IPS DF 19.7 (cell line): ENCODE measurements at places on chromosomes 2 and 18.

- no peak for DNase-seq
These were observed 294.3 kb downstream of the KCNJ3 start for GRCh38 chr2:154992826-154993225.

GRCh38 chr18:49368876-49369440 is 91.5 kb downstream of the DYM start:
- DNase-seq: no peak

DNA sequence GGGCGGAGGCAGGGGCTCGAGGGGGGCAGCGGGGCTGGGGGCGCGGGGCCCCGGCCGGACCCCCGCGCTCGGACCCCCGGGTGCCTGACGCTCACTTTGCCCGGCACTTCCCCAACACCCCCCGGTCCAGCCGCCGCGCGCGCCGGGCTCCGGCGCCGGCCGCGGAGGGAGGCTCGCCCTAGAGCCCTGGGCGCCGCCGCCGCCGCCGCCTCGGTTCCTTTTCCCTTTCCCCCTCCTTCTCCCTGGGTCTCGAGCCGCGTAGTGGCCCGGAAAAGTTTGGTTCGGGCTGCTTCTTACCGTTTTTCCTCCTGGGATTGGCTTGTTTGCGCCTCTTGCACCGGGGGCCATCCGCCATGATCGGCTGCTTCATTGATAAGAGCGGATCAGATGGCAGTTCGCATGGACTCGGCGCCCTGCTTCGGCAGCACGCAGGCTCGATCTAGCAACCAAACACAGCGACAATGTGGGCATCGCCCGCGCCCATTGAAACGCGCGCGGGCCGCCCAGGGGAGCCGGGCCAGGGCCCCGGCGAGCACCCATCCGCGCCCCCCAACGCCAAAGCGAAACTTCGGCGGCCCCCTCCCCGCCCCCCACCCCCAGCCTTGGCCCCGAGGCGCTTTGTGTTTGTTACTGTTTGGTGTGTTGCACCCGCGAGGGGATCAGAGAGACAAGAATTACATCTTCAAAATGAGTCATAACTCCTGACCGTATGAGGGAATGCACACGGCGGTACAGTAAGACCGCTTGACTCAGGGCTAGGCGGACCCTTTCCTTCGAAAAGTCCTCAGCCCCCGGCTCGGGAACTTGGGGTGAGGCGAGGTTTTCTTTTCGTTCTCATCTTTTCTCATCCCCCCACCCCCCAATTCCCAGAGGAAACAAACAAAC is 2.7 kb downstream of the ZEB2 start:
- DNase-seq: no peak

DNA sequence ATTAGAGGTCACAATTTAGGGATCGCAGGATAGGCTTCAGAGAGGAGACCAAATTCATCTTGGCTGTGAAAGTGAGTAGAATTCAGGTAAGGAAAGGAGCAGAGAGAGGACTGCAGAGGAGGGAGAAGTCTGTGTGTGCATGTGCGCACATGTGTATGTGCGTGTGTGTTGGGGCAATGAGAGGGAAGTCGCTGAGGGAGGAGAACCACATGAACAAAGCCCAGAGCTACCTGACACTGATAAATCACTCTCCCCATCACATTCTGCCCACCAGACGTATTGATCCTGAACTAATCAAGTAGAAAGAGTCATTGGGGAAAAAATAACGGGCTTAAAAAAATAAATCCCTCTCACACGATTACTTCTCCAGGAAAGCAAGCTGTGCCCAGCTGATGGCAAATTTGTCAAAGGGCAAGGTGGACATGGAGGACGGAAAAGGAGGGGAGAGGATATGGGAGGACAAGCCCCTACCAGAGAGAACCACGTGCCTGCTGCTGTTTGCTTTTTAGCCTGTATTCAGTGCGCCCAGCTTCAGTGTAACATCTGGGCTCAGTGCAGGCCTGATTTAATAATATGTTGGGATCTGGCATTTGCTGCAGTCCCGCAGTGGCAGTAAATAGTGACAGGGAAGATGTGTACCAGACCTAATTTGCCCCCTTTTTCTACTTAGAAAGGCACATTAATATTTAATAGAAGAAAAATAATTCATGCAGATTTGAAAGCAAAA is 307.5 kb downstream of the C1D start:
- no peak for DNase-seq

DNA sequence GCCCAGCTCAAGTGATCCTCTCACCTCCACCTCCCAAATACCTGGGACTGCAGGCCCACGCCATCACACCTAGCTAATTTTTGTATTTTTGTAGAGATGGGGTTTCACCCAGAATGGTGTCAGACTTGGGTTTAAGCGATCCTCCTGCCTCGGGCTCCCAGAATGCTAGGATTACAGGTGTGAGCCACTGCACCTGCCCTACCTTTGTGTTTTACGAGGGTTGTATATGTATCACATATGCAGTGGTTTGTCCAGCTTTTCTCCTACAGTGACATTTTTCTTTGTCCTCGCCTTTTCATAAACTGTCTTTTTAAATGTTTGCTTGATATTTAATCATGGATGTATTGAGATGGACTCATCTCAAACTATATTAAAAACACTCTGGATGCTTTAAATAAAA is 38.5 kb downstream of the AGAP1 start:
- DNase-seq: no peak

- DNase-seq: no peak
These were observed 145.9 kb upstream of the REV1 start for GRCh38 chr2:99635710-99636109.

DNA sequence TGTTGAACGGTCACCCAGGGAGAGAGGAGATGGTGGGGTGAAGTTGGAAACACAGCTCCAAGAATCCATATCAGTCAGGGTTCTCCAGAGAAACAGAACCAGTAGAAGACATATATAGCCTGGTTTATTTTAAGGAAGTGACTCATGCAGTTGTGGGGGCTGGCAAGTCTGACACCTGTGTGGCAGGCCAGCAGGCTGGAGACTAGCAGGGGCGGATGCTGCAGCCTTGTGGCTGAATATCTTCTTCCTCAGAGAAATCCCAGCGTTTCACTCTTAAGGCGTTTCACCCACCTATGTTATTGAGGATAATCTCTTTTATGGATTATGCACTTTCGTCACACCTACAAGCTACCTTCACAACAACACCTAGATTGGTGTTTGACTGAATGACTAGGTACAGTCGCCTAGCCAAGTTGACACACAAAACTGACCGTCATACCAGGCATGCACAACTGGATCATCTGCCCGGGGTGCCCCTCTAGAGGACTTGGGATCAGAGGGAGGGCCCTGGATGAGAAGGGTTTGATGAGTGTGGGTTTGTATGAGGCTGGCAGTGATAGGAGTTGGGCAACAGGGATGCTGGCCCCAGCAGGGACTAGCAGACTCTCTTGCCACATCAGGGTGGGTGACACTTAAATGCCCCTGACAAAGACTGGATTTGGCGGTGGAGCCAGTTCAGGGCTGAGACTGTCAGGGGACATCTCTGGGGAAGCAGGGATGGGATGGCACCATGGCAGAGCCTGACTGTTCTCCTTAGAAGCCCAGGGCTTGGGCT is 23.4 kb downstream of the MROH2A start:
- DNase-seq: no peak

DNA sequence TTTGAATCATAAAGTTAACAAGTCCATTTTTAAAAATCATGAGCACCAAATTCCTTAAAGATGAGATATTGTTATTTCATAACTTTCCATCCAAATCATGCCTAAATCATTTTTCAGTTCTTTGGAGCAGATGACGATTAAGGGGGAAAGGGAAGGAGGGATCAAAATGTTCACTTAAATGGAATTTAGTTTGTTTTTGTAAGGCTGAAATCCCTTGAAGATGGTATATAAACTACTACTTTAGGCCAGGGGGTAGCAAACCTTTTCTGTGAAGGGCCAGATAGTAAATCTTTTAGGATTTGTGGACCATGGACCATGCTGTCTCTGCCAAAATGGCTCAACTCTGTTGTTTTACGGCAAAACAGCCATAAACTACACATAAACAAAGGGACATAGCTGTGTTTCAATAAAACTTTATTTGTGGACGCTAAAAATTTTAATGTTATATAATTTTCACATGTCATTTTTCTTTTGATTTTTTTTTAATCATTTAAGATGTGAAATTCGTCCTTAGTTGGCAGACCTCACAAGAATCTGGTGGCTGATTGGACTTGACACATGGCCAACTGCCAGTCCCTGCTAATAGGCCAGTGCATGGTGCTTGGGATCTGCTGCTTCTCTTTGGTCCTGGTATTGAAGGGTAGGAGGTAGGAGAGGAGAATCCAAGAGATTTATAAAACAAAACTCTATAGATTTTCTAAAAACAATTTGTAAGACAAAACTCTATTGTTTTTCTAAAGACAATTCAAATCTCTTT is 52.0 kb upstream of the RTN4 start:
- no peak for DNase-seq

DNA sequence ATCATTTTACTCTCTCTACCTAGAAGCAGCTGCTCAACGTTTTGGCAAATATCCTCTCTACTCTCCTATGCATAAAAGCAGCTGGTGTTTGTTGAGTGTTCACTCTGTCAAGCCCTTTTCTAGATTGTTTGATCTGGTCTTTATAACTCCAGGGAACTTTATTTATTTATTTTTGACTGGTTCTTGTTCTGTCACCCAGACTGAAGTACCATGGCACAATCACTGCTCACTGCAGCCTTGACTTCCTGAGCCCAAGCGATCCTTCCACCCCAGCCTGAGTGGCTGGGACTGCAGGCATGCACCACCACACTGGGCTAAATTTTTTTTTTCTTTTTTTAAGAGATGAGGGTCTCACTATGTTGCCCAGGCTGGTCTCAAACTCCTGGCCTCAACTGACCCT is 12.7 kb downstream of the CATIP start:
- DNase-seq: no peak

- DNase-seq: no peak
These were observed 42.1 kb downstream of the MTCL1 start for GRCh38 chr18:8747440-8747937.

- DNase-seq: no peak
These were observed 113.9 kb downstream of the CCDC74A start for GRCh38 chr2:131641414-131642206.

DNA sequence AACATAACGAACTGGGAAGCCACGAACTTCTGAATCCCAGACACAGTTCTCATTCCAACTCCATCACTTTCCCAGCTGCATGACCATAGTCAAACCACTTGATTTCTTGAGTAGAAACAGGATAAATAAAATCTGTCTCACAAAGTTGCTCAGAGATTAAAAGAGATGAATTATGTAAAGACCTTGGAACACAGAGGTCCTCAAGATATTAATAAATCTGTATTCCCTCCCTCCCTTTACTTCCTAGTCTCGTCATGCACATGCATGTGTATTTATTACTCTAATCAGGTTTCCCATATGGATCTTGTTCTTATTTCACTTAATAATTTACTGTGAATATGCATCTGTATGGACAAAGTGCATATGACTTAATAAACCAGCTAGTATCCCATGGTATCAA is 21.1 kb upstream of the CSRNP3 start:
- no peak for DNase-seq

GRCh38 chr2:132573444-132574007 is 96.5 kb downstream of the LYPD1 start:
- no peak for DNase-seq

DNA sequence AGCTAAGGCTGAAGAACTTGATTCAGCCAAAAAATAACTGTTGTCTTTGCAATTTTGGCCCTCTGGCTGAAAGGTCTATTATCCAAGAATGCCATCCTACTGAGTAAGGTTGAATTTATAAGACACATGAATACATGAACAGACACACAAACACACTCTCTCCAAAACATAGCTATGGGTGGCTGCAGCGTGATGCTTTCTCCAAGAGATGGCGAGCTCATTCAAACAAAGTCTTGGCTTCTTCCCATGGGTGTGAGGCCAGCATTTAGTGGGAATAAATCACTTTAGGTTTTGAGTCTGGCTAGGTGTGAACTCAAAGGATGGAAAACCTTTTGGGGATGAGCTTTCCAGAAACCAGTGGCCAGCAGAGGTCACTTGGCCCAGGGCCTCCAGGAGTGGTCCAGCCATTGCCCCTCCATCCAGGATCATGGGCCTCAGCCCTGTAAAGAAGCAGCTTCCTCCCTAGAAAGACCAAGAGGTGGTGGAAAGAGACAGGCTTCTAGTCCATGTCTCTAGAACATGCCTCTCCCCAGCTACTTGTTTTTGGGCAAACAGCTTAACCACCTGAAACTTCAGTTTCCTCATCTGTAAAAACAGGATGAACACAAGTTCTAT is 11.0 kb upstream of the OSR1 start:
- no peak for DNase-seq

DNA sequence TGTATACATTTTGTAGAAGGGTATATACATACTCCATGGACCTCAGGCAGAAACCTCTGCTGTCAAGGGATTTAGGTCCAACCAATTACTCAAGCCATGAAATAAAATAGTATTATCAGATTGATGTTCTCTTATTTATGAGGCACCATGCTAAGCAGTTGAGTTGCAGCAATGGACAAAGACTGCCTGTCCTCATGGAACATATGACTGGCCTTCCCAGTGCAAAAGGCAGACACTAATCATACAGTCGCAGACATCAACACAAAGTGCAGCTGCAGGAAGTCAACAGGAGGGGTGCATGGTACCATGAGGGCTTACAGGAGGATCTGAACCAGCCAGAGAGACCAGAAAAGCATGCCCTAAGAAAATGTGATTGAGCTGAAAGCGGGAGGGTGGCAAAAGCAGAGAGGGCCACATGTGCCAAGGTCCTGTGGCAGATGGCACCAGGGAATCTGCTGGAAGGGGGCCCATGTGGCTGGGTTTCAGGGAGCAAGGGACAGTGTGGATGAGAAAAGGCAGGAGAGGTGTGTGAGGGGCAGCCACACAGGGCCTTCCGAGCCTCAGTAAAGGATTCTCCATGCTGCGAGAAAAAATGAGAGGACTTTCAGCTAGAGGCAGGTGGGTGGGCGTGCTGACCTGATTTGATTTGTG is 61.4 kb upstream of the RNF152 start:
- DNase-seq: no peak

- no peak for DNase-seq
These were observed 94.2 kb upstream of the DLX2 start for GRCh38 chr2:172196768-172197431.

DNA sequence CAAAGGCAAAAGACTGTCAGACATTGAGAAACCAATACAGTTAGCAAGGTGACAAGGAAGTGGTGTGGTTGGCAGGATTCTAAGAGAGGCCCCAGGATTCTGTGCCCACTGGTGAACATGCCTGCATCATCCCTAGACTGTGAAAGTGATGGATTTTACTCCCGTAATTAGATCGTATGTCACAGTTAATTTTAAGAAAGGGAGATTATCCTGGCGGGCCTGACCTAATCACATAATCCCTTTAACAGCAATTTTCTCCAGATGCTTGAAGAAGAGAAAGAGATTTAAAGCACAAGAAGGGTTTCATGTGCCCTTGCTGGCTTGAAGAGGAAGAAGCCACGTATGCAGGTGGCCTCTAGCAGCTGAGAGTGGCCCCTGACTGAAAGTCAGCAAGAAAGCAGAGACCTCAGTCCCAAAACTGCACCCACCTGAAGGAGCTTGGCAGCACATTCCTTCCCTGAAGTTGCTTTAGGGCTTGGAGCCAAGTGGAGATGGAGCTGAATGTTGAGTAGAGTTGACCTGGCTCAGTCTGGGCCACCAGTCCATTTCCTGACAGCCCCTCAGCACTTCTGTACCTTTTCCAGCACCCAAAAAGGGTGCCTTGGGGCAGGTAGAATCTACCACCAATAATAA is 49.1 kb downstream of the GTF3C3 start:
- no peak for DNase-seq
